ENCODE measurements at places on chromosomes 6 and 20.
A peak's percentile ranks its signal among the peaks of the same experiment; 100 is the strongest.

DNA sequence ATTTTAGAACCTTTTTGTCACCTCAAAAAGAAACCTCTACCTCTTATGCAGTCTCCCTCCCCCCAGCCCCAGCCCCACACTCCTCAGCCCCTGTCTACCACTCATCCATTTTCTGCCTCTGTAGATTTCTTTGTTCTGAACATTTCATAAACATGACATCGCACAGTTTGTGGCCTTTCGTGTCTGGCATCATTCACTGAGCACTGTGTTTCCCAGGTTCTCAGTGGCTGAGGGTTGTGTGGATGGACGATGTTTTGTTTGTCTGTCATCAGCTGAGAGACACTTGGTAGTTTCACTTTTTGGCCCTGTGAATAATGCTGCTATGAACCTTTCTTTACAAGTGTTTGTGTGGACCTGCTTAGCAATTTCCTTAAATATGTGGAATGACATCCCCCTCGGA lies 64.5 kb downstream of the FAM120B start:
- no peak for DNase-seq

- no peak for DNase-seq
These were observed 180.9 kb upstream of the GRIK2 start for GRCh38 chr6:101212640-101213039.

GRCh38 chr6:121442576-121442975 lies 7.1 kb downstream of the GJA1 start:
- DNase-seq: no peak

GRCh38 chr6:134667111-134667510 lies 282.8 kb downstream of the ALDH8A1 start:
- no peak for DNase-seq

- DNase-seq: no peak
These were observed 26.5 kb upstream of the SMOC2 start for GRCh38 chr6:168414336-168415097.

DNA sequence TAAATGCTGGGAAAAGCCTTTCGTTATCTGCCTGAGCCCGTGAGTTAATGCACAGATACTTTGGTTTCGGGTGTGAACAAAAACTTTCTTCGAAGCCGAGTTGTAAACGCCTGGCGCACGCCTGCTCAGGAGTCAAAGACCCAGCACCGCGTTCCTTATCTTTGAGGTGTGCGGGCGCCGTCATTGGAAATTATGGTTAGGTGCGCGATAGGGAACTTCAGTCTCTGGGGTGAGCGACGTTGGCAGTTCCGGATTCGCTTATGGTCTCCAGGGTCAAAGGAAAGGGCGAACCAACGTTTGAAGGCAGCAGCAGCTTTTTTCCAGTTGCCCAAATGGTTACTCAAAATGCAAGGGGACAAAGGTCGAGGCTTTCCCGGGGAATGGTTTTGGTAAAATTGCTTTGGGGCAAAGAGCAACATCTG lies 853 bp downstream of the SLC22A3 start:
- DNase-seq: no peak

DNA sequence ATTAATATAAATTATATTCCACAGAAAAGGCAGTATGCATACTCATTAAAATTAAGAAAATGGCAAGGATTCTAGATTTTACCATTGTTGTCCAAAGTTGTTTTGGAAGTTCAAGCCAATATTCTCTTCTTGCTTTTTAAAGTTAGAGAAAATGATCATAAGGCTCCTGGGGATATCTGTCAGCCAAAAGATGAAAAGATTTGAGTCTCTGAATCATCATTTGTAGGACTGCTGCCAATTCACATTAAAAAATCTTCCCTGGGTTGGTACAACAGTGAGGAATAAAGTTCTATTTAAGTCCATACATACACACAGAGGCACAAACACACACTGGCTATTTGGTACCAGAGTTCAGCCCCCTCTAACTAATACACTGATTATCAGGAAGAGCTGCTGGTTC lies 620.1 kb downstream of the COL12A1 start:
- DNase-seq: no peak

DNA sequence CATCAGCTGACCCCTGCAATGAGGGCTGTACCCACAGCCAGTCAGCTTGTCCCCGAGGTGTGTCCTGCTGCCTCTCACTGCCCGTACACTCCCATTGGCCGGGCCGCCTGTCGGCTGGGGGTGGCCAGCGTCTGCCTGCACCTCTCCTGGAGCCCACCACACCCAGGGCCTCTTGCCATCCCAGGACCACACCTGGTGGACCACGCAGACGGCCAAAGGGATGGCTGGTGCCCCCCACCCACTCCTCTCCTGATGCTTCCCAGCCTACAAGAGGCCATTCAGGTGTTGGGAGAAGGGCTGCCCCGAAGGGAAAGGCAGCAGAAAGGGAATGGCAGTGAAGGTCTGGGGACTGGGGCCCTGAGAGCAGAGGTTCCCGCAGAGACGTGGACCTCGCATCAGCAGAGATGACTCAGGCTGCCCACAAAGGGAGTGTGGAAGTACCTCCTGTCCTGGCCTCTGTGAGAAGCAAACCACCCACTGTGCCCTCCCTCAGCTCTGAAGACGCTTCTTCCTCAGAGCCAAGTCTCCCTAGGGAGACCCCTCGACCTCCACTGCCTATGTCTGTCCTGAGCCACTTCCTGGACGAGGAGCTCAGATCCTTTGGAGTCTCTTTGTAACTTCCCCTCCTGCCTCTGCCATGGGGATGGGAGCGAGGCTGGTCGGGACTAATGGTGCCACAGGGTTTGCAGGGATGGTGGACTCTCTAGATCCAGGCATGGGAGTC lies 60.9 kb downstream of the PYGB start:
- no peak for DNase-seq

- no peak for DNase-seq
These were observed 533.6 kb downstream of the PTPRT start for GRCh38 chr20:42656130-42656529.

DNA sequence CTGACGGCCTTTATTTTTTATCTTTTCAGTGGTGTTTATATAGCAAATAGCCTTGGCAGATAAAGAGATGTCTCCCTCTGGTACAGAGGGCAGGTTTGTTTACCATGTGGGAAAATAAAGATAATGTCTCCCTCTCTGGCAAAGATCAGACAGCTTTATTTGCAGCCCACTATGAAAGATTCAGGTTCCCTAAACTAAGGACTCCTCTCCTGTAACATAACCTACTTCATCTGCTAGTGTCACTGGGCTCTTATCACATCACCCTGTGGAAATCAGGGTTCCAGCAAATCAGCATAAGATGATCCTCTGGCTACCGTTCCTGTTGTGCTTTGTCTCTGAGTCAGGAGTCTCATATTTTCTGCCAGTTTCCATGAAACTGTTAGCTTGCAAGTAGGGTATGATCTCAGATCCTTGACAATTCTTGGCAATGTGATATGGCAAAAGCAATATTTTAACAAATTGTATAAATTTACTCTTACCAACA lies 3.1 kb downstream of the FBXL4 start:
- DNase-seq: no peak

GRCh38 chr6:37551867-37552266 lies 52.2 kb upstream of the CCDC167 start:
- DNase-seq: no peak

DNA sequence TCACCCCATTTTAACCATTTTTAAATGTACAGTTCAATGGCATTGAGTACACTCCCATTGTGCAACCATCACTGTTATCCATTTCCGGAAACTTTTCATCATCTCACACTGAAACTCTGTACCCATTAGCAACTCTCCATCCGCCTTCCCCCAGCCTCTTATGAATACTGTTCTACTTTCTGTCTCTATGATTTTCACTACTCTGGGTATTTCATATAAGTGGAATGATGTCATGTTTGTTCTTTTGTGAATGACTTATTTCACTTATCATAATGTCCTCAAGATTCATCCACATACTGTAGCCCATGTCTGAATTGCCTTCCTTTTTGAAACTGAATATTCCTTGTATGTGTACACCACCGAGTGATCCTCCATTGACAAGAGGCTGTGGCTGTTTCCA lies 92.9 kb upstream of the TOX2 start:
- no peak for DNase-seq

DNA sequence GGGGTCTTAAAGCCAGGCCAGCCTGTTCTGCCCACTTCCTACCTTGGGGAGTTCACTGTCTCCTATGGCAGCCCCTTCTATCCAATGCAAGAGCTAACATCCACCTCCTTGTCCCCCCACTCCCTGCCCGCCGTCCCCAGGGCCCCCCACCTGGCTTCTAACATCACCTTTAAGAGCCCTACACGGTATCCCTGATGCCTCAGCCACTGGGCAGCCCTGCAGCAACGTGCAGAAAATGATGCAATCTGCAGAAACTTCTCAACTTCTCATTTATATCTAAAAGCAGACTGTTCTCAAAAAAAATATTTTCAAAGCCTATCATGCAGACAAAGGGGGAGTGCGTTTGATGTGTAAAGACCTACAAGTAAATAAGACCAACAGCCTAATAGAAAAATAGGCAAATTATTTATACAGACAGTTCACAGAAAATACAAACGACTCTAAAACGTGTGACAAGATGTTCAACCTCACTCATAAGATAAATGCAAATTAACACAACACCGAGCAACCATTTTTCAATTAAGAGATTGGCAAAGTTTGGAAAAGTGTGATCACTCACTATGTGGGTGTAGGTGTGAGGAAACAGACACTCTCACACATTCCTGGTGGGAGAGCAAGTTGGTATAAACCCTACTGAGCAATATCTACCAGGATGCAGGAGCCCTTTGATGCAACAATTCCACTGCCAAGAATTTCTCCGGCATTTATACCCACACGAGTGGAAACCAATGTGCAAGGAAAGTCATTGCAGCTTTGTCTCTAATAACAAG lies 15.1 kb upstream of the HCK start:
- DNase-seq: no peak

- DNase-seq: peak; percentile 73
These were observed 22.1 kb downstream of the BACH2 start for GRCh38 chr6:90274451-90275030.

DNA sequence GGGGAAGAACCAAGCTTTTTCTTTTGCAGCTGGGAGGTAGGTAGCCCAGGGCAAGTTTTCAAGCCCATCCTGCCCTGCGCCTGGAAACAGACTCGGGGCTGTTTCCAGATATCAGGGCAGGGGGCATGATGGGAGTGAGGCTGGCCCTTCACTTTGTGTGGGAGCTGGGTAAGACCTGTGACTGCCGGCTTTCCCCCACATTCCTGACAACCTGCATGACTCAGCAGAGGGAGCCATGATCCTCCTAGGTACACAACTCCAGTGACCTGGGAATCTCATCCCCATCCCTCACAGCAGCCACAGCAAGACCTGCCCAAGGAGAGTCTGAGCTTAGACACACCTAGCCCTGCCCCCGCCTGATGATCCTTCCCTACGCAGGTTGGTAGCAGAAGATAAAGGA lies 280.8 kb downstream of the SOX4 start:
- no peak for DNase-seq

- DNase-seq: no peak
These were observed 214.6 kb downstream of the PRL start for GRCh38 chr6:22082218-22082617.

DNA sequence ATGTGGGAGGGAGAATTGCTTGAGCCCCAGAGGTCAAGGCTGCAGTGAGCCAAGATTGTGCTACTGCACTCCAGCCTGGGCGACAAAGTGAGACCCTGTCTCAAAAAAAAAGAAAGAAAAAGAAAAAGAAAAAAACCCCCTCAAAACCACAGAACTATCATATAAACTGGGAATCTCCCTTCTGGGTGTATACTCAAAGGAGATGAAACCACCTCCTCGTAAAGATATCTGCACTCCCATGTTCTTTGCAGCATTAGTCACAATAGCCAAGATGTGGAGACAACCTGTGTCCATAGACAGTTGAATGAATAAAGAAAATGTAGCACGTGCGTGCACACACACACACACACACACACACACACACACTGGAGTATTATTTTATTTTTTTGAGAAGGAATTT lies 8.5 kb upstream of the AFG1L start:
- no peak for DNase-seq

DNA sequence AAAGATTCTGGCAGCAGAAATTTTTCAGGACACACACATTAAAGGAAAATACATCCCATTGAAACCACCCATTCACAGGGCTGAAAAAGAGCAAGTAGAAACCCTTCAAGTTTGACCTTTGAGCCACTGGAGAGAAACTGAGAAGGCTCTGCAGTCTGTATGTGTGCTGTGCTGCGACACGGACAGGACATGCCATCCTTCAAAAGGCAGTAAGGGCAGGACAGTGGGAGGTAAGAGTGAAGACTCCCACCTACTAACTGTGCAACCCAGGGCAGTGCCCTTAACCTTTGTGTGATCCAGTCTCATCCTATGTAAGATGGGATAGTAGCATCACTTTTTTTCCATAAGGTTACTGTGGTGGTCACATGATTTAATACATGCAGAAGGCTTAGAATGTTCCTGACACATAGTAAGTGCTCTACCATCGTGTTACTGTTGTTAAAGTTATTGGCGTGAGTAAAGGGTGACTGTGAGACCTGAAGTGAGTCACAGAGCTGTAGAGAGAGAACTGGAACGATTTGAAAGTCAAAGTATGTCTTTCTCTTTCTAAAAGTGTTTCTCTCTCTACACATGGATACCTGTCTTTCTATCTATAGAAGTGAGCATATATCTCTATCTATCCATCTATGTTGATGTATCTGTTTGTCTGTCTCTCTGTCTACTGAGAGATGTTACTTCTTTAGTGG lies 153.7 kb upstream of the OLIG3 start:
- DNase-seq: no peak

- DNase-seq: no peak
These were observed 210.4 kb downstream of the ALDH8A1 start for GRCh38 chr6:134739299-134740026.

GRCh38 chr6:2230659-2231277 lies 14.6 kb downstream of the GMDS start:
- DNase-seq: no peak

DNA sequence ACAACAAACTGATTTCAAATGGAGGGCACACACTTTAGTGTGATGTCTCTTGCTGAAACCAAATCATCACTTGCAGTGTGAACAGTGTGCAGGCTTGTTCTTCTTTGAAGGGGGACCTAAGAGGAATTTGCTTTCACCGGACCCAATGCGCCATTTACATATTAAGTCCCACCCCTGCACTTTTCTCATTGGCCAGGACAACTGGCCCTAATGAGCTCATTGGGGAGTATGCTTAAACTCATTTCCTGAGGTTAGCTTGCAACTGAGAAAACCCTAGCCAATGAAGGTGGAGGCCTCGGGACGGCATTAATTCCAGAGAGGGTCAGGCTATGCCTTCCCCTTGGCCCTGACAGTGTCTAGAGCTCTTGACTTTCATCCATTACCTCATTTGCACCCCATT lies 58.7 kb downstream of the VEGFA start:
- DNase-seq: no peak

GRCh38 chr20:568097-568652 lies 24.6 kb upstream of the CSNK2A1 start:
- no peak for DNase-seq

GRCh38 chr6:16331384-16332174 lies 93.2 kb downstream of the GMPR start:
- no peak for DNase-seq

DNA sequence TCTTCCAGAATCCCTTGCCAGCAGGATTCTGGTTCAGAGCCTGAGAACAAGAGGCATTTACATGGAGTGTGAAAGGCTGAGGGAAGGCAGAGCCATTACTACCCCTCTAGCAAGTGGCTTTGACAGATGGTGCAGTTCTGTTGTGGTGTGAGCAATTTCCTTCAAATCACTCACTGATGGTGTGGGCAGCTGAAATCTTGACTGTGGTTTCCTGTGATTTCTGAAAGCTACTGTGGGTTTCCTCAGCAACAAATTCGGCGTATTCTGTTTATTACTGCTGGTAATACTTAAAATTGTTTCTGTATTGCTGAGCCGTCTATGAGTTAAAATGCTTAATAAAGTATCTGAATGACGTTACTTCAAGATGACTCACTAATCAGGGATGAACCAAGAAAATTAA lies 181.5 kb upstream of the TCF21 start:
- no peak for DNase-seq

GRCh38 chr6:5525209-5525608 lies 263.9 kb downstream of the FARS2 start:
- DNase-seq: no peak

Data from stimulated activated CD8-positive, alpha-beta memory T cell treated with anti-CD3 and anti-CD28 coated beads, Interleukin-4, amount 100 ng/mL, for 4 hours (primary cell).